ENCODE measurements at places on chromosomes 7 and 10.
A peak's percentile ranks its signal among the peaks of the same experiment; 100 is the strongest.

DNA sequence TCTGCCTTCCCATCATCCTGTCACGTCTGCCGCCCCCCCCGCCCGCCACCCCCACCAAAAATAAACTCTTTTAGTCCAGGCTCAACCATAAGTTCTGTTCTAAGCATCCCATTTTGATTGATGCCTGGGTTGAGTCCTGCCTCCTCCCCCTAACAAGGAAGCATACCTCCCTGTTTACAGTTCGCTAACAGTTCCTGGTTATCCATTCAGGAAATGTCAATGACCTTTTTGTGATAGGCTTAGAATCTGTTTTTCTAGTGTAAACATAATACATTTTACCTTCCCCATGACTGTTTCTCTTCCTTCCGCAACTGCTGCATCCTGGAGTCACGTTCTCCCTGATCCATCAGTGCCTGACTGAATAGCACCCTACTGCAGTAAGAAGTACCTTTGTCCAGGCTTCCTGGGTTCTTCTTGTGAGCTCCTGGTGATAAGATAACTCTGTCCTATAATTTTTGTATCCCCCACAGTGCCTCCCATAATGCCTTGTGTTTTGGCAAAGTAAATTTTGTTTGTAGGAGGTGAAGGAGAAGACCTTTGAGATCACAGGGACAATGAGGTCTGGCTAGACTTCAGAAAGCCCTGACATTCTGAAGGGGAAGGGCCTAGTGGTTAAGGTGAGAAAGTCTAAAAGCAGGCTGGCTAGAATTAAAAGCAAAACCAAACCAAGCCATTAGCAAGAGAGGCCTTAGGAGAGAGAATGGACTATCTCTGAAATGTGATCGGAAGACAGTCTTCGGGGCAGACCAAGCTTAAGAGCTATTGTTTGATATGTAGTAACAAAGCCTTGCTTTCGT is 7.3 kb downstream of the AGFG2 start:
- peak; percentile 46 for ATAC-seq

DNA sequence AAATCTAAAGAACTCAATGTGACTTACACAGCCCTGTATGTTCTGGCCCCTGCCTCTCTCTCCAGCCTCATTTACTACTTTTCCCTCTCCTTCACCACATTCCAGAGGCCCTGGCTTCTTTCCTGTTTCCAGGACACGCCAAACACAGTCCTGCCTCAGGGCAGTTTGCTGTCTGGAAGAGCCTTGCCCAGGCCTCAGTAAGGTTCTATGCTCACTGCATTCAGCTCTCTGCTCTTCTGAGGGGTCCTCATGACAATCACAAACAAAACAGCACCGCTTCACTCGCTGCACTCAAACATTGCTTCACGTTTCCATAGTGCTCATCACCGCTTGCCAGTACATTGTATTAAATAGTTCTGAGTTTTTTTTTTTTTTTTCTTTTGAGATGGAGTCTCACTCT is 35.1 kb upstream of the GARS1 start:
- ATAC-seq: no peak

DNA sequence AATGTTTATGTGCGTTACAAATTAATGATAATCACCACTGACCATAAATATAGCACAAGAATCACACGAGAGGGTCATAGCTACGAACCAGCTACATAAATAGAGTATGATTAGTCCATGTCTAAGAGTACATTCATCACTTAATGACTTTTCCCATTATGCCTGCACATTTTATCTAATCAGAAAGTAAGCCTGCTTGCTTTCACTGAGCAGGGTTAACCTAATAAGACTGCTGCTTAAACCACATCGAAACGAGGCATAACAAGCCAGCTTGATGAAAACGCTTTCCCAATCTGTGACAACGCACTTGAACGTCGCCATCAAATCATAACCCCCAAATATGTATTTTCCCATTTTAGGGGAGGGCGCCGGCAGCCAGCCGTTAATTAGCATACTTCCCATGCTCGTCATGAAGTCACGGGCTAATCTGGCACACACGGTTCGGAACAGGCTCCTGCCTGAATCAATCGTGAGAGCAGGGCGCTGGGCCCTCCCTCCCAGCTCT is 71.5 kb downstream of the EBF3 start:
- no peak for ATAC-seq

GRCh38 chr10:3701491-3701890 is 83.5 kb downstream of the KLF6 start:
- ATAC-seq: peak; percentile 31

GRCh38 chr7:55307123-55307916 is 57.8 kb upstream of the LANCL2 start:
- ATAC-seq: no peak

GRCh38 chr7:35254496-35255442 is 869 bp upstream of the TBX20 start:
- ATAC-seq: no peak

DNA sequence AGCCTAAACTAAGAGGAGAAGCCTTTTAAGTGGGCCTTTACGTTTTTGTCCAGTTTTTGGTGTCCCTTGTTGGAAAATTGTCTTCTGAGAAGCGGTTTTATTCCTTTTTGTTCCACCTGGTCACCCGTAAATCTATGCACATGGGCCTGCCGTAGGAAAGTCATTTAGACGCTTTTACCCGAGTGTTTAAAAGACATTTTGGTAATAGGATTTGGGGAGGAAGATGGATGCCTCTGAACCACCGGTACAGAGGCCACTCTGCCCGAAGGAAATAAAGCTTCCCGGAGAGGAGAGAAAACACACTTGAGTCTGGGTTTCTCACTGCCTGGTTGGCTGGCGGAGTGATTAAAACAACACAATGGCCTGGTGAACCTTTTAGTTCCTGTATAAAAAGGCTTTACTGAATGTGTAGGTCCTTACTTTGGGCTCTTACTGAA is 760 bp downstream of the THNSL1 start:
- ATAC-seq: no peak

- ATAC-seq: no peak
Observed at GRCh38 chr7:44965441-44965903, 13.3 kb downstream of the MYO1G start.

DNA sequence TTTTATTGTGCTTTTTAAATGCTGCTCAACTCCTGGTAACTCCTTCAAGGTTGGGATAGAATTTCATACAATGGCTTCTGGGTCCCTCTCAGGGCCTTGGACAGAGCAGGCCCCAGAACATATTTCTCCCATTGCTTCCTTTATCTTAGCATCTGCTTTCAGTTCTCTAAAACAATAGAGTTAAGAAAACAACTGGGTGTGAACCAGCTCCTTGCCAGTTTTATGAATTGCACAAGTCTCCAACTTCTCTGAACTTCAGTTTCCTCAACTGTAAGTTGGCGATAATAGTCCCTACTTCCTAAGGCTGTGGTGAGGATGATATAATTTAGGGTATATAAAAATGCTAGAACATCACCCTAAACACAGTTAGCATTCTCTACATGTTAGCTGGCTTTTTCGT is 77.0 kb upstream of the INHBA start:
- ATAC-seq: no peak

GRCh38 chr7:140676306-140676705 is 3.6 kb downstream of the ADCK2 start:
- peak; percentile 69 for ATAC-seq

DNA sequence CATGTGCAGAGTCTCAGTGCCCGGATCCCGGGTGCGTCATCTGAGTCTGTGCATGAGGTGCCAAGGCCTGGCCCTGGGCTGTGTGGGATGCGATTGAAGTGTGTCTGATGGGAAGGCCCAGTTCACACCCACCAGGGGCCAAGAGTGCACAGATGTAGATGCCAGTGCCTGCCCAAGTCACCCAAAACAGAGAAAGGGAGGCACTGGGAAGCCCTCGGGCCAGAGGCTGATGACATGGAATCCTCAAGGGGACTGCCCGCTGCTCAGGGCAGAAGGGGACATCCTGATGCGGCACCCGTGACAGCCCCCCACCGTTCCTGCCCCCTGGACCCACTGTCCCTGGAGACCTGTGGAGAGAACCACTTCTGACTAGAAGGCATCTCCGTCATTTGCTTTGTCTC is 72.2 kb upstream of the ZNF479 start:
- ATAC-seq: no peak

- ATAC-seq: no peak
Observed at GRCh38 chr7:135175931-135176330, 5.4 kb upstream of the CYREN start.

GRCh38 chr7:143172354-143172753 is 10.9 kb upstream of the TAS2R39 start:
- no peak for ATAC-seq

- ATAC-seq: no peak
Observed at GRCh38 chr10:31157123-31158010, 125.7 kb upstream of the ZNF438 start.

GRCh38 chr10:34488476-34489130 is 326.5 kb downstream of the PARD3 start:
- ATAC-seq: no peak

- ATAC-seq: no peak
Observed at GRCh38 chr10:3500408-3500856, 284.6 kb downstream of the KLF6 start.

GRCh38 chr10:122490268-122490667 is 28.9 kb downstream of the HTRA1 start:
- no peak for ATAC-seq

GRCh38 chr7:85172530-85172941 is 14.3 kb downstream of the SEMA3D start:
- ATAC-seq: no peak

DNA sequence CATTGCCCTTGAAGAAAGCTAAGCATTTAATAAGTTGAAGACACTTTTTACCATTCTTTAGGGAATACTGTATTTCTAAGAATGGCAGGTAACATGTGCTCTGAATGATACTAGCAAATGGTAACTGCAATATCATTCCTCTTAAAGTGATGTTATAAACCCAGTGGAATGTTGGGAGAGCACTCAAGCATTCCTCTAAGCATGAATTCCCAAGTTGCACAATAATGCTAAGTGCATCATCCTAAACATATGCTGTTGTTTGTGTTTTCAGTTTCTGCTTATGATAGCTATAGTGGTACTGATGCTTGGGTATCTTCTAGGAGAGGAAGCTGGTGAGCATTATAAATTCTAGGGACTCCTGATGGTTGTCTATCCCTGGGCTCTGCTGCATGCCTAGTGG is 673.9 kb downstream of the PHTF2 start:
- ATAC-seq: no peak

DNA sequence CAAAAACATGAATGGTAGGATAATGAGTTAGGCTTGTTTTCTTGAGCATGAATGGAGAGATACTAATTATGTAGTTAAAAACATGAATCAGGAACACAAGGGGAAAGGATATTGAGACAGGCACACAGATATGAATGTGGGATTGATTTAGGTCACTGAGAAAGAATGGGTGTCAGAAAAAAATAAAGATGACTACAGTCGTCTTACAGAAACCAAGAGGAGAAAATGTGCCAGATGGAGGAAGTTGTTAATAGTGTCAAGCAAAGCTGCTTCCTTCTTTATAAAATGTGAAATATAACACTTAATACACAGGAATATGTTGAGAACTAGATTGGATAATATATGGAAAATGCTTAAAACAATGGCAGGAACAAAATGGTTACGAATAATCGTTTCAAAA is 173.3 kb upstream of the BET1 start:
- ATAC-seq: no peak

- no peak for ATAC-seq
Observed at GRCh38 chr10:131021969-131022368, 289.6 kb downstream of the TCERG1L start.

DNA sequence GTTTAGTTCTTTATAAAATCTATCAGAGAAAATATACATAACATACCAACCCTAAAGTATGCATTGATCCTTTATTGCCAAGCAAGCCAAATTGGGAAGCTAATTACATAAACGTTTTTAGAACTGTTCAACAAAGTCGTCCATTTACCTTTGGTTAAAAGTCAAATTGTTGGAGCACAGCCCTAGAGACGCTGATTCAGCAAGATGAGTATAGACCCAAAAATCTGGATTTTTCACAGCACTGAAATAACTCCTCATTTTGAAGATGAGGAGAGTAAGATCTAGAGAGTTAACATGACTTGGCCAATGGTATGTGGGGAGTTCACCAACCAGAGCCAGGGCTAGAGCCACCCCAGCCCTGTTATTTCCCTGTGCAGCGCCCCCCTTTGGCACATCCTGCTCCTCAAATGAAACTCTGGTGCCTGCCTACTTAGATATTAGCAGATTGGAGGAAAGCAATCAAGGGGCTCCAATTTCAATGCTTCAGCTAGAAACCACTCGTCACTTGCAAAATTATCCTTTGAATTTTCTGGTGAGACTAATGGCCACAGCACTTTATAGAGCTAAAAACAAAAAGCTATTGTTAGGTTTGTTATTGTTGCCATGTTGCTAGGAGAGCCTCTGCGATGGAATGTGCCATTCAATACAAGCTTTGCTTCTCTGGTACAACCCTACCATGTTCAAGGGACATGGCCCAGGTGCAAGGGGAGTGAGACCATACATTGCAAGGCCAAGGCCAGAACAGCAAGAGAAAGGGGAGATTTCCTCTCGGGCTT is 132.6 kb upstream of the ZEB1 start:
- no peak for ATAC-seq

DNA sequence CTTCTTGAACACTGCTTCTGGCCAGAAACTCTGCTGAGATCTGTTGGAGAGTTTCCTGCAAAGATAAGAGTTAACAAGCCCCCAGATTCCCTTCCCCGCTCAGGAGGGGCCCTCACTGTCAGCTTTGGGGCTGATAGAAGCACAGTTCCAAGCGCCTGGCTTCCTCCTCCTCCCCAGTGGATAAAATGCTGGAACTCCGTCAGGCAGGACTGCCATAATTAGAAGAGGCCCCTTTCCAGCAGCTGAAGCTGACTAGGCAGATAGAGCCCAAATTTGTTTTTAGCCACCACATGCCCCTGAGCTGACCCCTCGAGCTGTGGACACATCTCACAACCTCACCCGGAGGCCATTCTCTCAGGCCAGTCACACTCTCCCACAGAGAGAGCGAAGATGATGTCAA is 89.4 kb downstream of the TBXAS1 start:
- no peak for ATAC-seq

Measured in stimulated activated memory B cell treated with anti-CD40 and anti-IgM and Interleukin-4, amounts not matched to agents 10 μg/mL and 1 μg/mL and 100 μg/mL, for 72 hours (primary cell).